ENCODE measurements at places on chromosomes 3 and 15.

- no peak for DNase-seq
Observed at GRCh38 chr3:115673881-115674280, 50.6 kb downstream of the GAP43 start.

- DNase-seq: no peak
Observed at GRCh38 chr3:124584245-124584551, 146.1 kb upstream of the UMPS start.

DNA sequence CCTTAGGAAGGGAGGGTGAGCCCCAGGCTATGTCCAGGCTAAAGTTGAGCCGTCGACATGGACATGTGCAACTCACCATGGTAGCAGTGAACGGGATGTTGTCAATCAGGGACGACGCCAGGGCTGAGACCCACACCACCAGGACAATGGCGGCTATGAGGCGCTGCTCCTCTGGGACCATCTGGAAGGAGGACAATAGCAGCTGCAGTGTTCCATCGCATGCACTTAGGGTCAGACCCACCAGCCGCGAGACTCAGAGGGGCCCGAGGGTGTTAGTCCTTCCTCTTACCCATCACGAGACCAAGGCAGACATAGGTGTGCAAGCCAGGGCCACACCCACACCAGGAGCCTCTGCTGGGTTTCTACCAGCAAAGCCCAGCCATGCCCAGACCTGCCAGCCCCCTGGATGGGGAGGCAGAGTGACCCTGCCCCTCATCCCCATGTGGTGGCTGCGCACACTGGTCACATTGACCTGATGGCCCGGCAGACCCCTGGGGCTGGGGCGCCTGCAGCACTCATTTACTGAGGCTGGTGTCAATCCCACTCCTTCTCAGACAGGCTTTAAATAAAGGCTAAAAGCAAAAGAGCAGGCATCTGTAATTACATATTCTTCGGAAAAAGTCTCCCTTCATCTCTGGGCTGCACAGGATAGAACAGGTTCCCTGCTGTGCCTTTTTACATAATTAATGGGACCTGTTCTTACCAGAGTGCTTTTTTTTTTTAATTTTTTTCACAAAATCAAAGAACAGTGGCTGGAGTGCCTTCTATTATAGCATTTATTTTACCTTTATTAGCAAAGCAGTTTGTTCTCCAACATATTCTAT lies 227.8 kb downstream of the OCA2 start:
- DNase-seq: no peak

DNA sequence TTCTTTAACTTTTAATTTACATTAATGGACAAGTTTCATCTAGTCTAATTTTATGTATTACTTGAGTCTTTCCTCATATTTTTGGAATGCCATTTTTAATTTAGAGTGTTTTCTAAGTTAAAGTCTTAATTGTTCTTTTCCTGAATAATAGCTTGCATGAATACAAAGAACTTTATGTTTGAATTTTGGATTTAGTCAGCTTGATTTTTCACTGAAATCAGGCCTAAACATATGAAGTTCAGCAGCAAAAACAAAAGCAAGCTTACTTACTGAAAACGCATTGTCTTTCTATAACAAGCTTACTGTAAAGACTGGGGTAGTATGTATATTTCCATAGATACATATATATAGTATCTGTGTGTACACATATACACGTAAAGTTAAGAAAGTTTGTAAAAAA lies 126.0 kb downstream of the ZBTB20 start:
- no peak for DNase-seq

- no peak for DNase-seq
Observed at GRCh38 chr3:22113453-22113852, 362.4 kb upstream of the ZNF385D start.

DNA sequence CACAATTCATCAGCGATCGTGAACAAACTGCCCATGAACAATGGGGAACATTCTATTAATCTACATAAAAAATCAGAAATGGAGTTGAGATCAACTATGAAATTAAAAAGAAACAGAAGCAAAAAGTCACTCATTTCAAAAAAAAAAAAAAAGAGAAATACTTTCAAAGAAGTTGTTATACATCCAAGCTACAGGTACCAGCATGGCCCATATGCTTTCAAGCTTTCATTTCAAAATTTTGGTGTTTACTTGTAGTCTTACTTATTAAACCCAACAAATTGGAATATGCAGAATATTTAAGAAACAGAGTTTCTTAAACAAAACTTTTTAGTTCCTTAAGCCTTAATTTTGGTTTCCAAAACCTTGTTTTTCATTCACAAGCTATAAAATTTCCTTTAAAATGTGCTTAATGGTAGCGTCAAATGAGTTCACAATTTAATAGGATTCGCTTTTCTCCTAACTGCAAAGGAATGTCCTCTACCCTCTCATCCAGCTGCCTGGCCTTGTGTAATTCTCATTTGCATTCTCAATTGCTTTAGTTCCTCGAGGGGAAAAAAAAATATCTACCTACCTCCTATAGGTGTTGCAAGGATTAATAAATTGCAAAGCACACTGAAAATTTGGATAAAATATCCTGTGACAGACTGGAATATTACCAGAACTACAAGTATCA lies 565.2 kb downstream of the ROBO1 start:
- DNase-seq: no peak

- DNase-seq: no peak
Observed at GRCh38 chr3:40608091-40608490, 83.3 kb downstream of the ZNF621 start.

- DNase-seq: no peak
Observed at GRCh38 chr15:88612186-88612796, 8.8 kb upstream of the AEN start.

DNA sequence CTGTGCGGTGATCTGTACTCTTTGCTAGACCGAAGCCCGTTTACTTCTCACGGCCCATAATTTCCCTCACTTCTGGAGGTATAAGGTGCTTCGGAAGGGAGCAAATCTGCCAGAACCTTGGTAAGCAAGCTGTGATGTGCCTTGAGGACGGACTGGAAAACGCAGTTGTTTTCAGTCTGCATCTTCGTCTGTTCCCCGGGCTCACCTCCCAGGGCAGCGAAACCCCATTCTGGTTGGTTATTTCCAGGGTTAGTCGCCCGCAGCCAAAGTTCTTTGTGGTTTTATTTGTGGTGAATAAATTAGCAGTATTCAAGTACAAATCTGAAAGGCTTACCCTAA lies 401 bp downstream of the RAMAC start:
- DNase-seq: peak; percentile 31
